ENCODE measurements at places on chromosomes 5 and 9. TPM values are rescaled to one million over a fixed set of nuclear protein-coding genes. Genes with fewer than 3 reads are reported as not detected.

GRCh38 chr5:96703995-96704394 is 41.8 kb downstream of the CAST start:
- no peak for DNase-seq
- peaks cover 51% of the 10 kb centered on the region for H3K36me3 ChIP-seq
- no peaks in the 10 kb centered on the region for H3K27me3 ChIP-seq
- peak overlapping the region; percentile 73 for H3K27ac ChIP-seq
- peaks cover 78% of the 10 kb centered on the region for H3K4me1 ChIP-seq

Gene CER1
- not detected for total RNA-seq

GRCh38 chr9:32524892-32525708 is 896 bp downstream of the RIGI start:
- H3K27ac ChIP-seq = peak overlapping the region; percentile 67
- no peaks in the 10 kb centered on the region for H3K27me3 ChIP-seq
- peaks cover 25% of the 10 kb centered on the region for H3K36me3 ChIP-seq
- H3K4me1 ChIP-seq = peaks cover 23% of the 10 kb centered on the region
- peak overlapping the region; percentile 84 for H3K4me3 ChIP-seq
- DNase-seq = peak; percentile 11

DNA sequence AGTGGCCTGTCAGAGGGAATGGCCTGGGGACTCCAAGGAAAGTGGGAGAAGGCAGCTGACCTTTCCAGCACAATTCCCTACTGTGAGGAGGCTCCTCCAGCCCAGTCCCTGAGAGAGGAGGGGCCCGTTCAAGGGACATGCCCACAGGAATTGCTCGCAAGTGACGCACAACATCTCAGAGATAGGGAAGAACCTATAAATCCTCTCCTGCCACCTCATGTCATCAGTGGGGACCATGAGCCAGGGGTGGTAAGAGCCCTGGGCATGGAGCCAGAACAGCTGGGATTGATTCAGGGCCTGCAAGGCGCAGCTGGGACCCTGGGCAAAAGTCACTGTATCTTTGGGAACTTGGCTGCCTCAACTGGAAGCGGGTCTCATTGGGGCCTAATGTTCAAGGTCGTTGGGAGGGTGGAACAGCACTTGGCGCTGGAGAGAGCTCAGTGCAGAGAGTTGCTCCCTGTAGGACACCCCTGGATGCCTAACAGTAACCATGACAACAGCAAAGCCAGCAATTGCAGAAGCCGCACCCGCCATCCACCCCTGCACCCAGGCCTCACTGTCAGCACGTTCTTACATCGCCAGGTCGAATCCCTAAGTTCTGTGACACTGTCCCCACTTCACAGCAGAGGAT is 41.3 kb upstream of the ORM1 start:
- H3K36me3 ChIP-seq = peaks cover 7% of the 10 kb centered on the region
- no peaks in the 10 kb centered on the region for H3K27me3 ChIP-seq
- H3K4me1 ChIP-seq = no peaks in the 10 kb centered on the region
- DNase-seq = no peak
- no peak overlapping the region for H3K4me3 ChIP-seq

DNA sequence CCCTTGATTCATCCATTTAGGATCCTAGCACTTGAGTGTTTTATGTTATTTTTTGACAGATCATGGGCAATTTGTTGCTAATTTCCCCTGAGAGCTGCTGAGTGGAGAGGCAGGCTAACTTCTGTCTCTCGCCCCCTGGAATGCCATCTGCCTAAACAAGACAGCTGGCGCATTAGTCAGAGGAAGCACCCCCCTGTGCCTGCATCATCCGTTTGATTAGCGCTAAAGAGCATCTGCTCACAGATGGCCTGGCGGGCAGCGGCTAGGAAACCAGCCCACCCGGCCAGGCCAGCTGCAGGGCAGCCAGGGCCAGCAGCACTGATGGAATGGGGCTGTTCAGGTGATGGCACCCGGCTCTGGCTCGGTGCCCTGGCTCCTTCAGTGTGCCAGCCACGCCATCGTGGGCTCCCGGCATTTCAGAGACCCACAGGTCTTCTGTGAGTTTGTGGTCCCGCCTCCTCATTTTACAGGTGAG is 22.9 kb upstream of the ASS1 start:
- H3K36me3 ChIP-seq = no peaks in the 10 kb centered on the region
- H3K4me3 ChIP-seq = no peak overlapping the region
- H3K4me1 ChIP-seq = peaks cover 4% of the 10 kb centered on the region
- H3K27me3 ChIP-seq = no peaks in the 10 kb centered on the region
- H3K27ac ChIP-seq = no peak overlapping the region

Measured in Calu3 (cell line).